ENCODE measurements at places on chromosomes 7 and 10.

DNA sequence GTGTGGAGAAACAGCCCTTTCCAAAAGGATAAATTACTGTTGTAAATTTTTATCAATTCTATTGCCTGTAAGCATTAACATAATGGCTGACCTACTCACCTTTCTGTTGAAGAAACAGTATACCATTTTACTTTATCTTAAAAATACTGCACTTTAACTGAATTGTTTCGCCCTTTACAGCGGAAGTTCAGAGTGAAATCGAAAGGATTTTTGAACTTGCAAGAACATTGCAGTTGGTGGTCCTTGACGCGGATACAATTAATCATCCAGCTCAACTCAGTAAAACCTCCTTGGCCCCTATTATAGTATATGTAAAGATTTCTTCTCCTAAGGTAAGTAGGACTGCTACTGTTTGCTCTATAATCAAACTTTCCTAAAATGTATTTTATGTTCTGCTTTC is 117.5 kb downstream of the NSUN6 start:
- DNase-seq, result no peak

- DNase-seq, result no peak
Observed at GRCh38 chr7:80218723-80219122, 84.1 kb downstream of the GNAI1 start.

GRCh38 chr10:104197364-104197763 is 34.8 kb downstream of the CFAP43 start:
- no peak for DNase-seq

DNA sequence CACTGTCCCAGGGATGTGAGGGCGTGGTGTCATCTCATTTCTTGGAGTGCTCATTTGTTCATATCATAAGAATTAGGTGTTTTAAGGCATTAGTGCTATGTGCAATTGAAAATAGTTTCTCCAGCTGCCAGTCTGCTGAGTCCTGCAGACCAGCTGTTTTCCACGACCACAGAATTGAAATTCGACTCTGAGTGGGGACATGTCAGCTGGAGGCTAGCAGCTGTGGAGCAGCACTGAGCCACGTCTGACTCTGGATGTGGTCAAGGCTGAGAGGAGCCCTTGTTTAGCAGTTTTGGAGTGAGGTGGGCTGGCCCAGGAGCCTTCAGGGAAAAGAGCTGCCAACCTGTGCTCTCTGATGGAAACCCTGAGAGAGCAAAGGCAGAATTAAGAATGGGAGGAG is 156.3 kb upstream of the GRB10 start:
- peak; percentile 48 for DNase-seq
